ENCODE measurements at places on chromosomes 6 and 20. TPM values are rescaled to one million over a fixed set of nuclear protein-coding genes. Genes with fewer than 3 reads are reported as not detected.

PEX3 gene
- total RNA-seq, result 24.3 TPM

SAMD3 gene
- not detected for total RNA-seq

DUSP15 gene
- not detected for total RNA-seq

PPP1R3G gene
- total RNA-seq, result 0.07 TPM

DNA sequence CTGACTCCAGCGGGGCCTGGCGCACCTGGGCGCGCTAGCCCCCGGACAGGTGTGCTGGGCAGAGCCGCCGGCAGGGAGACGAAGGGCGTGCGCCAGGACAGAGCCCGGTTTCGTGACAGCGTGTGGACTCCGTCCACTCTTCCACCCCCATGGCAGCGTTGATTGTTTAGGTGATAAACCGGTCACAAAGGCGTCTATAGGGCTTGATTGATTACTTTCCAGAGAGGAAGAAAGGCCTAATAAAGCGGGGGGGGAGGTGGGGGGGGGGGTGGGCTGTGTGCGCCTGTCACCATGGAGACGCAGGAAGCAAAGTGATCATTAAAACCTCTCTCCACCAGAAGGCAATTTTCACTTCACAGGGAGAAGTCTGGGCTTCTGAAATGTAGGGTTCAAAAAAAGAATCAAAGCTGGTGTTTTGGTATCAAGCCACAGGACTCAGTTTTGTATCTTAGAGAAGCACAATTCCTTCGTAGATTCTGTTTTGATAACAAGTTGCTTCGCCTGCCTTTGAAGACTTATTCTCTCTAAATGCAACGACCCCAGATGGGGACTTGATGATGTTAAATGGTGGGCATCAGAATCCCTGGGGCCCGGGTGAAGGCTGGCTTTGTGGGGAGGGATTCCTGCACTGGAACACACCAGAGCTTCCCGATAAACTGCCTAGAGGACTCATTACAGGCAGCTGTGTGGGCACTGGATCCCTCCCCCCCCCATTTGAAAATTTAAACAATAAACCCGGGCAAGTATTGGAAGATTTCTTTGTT is 1.4 kb downstream of the PHACTR3 start:
- DNase-seq, result no peak

- DNase-seq, result peak; percentile 65
Measured at GRCh38 chr20:60137657-60138245, 179.5 kb downstream of the CDH26 start.

DNA sequence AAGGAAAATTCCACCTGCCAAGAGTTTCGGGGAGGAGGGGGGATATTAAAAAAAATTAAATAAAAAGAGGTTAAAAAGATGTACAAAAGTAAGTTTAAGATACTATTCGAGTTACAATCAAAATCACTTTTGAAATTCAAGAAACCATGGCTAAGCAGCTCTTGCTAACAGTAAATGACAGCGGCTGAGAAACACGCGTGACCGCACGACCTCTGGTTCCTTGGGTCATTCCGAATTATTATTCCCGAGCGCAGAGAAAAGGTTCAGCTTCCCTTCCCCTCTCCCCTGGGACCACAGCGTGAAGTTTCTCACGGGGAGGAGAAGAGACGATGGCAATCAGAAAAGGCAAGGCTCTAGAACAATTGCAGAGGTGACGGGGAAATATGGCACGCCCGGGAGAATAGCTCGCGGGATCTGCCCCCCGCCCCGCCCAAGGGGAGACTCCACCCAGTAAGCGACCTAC is 496 bp downstream of the TMEM242 start:
- no peak for DNase-seq
